ENCODE measurements at places on chromosomes 6 and 20.

GRCh38 chr6:2226775-2227174 is 18.6 kb downstream of the GMDS start:
- DNase-seq, result no peak

GRCh38 chr6:158538741-158539140 is 21.1 kb upstream of the TMEM181 start:
- no peak for DNase-seq

DNA sequence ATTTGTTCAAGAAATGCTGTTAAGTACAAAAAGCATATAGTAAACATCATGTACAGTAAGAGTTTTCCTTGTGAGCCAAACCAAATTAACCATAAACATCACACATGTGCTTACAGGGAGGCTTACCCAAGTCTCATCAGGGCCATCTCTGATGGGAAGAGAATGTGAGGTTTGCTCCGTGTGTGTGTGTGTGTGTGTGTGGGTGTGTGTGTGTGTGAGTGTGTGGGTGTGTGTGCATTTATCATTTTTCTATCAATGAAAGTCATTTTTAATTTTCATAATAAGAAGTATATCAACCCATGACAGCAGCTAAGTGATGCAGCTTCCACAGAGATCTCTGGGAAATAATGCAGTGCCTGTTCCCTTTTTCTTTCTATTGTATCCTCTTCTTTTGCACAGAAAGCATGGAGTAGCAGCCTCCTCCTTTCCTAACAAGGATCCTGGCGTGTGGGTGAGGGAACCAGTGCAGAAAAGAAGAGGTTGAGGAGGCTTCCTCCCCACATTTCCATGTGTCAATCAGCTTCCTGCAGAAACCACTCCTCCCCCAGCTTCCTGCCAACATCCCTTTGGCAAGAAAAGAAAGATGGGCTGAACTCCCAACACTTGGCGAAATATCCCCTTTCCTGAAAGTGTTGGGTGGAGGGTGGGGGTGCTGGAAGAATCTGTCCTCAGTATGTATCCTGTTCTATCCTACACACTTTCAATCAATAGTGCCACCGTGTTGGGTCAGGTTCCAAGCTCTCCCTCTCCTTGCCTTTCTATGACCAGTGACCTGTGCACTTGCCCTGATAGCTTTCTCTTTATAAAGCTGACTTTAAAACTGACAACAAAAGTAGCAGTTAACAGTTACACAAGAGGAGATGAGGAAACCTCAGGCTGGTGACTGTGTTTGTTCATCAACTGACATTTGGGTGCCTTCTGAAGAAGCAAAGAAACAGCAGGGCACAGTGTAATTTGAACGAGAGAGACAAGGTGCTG is 251.8 kb upstream of the CITED2 start:
- no peak for DNase-seq

- no peak for DNase-seq
Observed at GRCh38 chr20:30594112-30594511, 663.4 kb upstream of the DEFB115 start.

DNA sequence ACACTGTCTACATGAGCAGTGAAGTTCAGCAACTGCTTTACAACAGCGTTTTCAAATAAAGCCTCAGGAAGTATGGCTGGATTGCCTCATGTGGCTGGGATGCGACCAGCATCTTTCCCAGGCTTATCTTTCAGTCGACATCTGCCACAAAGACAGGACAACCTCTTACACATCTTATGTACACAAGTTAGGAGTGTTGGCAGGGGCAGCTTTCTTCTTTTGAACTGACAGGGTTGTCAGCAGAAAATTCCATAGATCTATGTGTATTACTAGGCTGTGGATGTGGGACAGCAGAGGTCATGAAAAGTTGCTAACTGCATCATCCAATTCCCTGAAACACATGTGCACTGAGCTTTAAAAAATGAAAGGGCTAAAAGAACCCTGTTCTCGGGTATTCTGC is 48.1 kb downstream of the PLAGL1 start:
- DNase-seq, result no peak

DNA sequence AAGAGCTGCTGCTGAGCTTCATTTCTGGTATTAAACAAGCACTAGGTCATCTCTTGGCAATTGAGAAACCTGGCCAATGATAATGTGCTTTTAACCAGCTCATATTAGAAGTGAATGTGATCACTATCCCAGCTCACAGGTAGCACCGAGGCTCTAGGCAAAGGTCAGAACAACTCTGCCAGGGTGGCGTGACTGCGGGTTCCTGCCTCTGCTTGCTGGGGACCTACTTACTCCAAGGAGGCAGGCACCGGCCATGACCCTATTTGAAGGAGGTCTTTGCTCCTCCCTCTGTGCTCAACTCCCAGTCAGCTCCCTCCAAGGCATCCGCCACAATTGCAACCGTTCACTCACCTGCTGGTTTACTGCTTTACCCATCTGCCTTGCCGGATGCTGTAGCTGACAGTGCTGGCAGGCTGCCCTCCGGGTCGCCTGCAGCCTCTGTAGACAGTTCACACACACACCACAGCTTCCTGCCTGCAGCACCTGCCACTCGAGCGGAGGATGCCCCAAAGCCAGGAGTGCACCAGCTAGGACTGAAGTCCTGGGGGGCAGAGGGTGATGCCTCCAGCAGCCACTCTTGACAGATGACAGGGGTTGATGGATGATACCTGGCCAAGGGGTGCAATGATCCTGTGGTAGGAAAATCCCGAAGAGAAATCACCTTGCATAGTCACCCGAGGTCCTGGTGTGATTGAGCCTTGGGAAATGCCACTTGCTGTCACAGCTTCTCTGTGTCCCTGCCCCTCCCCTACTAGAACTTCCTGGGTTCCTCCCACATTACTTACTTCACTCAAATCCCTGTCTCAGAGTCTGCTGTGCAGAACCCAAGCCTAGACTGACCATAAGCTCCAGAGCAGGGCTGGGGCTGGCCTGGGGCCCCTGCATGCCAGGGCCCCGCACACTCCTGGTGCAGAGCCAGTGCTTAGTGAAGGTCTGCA is 8.8 kb upstream of the VSX1 start:
- peak; percentile 57 for DNase-seq

GRCh38 chr20:45735988-45736387 is 13.8 kb downstream of the SPINT4 start:
- no peak for DNase-seq

DNA sequence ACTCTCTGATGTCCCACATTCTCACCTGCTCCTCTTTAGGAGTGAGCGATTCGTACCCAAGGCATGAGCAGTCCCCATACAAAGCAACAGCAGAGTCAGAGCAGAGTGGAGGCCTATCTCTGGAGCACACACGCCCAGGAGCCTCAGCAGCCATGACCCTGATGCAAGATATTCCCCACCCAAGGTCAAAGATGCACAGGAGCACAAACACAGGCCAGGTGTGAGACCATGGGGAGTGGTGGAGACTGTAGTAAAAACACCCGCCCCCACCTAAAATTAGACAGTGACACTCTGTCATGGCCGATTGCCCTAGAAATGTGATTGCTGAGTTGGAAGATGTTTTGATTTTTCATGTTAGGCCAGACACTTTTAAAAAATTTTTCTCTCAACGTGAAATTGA is 21.4 kb downstream of the RRBP1 start:
- DNase-seq, result no peak

DNA sequence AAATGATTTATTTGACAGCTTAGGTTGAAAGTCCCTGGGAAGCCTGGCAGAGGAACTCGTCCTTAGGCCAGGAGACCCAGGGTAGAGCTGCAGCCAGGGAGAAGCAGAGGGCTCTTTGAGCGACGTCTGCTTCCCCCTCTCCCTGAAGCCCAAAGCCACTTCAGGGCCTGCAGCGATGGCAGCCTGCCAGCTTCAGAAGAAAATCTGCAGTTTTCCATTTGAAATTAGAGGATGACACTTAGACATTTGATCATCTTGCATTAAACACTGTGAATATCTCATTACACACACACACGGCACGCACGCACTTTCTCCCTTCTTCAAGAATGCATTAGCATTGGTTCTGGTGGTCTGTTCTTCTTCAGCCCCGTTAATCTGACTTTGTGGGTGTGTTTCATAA is 96.5 kb downstream of the PLEKHG1 start:
- no peak for DNase-seq

GRCh38 chr6:144722925-144723324 is 437.8 kb downstream of the UTRN start:
- DNase-seq, result no peak

DNA sequence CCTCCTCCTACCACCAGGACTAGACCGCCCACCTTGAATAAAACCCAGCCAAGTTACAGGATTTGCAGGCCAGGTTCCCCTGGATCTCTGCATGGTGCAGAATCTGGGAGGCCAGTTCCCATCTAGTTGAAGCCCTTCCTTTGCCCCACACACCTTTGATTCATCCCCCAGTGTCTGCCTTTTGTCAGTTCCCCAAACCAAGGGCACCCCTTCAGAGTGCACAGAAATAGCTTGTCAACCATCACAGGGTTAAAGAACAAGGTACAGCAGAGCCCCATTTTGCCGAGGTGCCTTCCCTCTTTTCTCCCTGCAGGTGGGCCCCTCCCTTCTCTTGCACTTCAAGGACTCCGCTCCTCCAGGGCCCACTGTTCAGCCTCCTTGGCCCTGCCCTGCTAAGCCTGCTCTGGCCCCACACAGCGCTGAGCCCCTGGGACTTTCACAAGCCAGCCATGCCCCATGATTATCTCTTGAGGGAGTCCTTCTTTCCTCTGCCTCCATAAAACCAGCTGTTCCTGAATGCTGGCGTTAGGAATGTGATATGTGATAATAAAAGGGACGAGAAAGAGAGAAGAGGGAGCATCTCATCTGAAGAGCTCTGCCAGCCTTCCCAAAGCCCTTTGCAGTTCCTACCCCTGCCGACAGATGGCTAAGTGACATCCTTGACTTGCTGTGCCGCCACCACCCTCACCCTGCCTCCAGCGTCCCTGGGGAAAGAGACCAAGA is 280.3 kb downstream of the CDC5L start:
- DNase-seq, result peak; percentile 41

GRCh38 chr20:8540466-8540865 is 408.4 kb downstream of the PLCB1 start:
- no peak for DNase-seq

GRCh38 chr6:116011520-116011919 is 49.2 kb downstream of the FRK start:
- DNase-seq, result no peak

DNA sequence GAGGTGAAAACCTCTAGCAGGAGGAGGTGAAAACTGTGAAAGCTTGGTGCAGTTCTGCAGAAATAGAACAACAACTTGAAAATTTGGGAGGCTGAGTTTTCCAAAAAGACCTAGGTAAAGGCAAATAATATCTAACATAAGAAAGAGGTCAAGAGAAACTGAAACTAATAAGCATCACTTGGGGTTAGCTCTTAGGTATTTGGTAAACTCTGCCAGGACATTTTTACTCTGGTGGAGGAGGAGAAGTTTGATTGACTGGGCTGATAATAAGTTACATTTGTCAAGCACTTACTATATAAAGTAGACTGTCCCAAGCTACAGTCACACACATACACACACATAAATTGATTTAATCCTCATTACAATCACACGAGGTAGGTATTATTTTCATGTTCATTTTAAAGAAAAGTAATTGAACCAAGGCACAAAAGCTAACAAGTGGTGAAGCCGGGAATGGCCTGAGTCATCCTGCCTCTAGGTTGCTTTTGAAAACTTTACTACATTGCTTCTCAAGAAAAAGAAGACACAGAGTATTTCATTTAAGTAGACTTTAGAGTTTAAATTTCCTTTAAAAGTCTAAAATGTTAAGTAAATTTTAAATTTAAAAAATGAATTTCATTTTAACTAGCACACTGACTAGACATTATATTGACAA is 275.5 kb downstream of the PTPRK start:
- DNase-seq, result no peak

DNA sequence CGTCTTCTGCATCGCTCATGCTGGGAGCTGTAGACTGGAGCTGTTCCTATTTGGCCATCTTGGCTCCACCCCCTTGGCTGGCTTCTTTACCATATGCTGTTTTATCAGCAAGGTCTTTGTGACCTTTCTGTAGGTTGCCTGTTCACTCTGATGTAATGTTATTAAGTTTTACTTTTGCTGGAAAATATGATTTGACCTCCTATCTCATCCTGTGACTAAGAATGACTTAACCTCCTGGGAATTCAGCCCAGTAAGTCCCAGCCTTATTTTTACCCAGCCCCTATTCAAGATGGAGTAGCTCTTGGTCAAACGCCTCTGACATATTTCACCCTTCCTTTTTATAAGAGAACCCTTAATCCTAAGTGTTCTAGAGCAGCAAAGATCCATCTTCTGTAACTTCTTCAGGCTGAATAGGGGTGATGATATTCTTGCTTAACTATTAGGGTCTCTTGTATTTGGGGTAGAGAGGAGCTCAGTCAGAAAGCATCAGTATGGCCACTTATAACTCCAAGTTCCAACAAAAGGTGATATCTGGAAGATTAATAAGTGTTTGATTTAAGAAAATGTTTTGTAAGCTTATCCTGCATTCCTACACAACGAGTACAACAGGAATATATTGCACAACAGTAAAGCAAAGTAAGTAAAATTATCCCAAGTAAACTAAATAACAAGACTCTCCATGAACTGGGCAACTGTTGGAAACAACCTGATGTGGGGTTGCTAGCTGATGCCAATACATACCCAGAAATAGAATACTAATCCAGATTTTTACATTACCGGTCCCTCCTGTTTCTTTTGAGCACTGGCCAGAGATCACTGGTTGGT is 23.1 kb upstream of the HMGN3 start:
- no peak for DNase-seq

- no peak for DNase-seq
Observed at GRCh38 chr6:110529355-110529754, 52.9 kb upstream of the SLC22A16 start.

GRCh38 chr6:123000244-123000770 is 4.3 kb downstream of the CLVS2 start:
- DNase-seq, result no peak

GRCh38 chr6:12504325-12504966 is 212.1 kb upstream of the PHACTR1 start:
- no peak for DNase-seq

- no peak for DNase-seq
Observed at GRCh38 chr6:139591075-139591865, 216.8 kb upstream of the CITED2 start.

GRCh38 chr20:19735446-19735845 is 22.6 kb upstream of the RIN2 start:
- no peak for DNase-seq

DNA sequence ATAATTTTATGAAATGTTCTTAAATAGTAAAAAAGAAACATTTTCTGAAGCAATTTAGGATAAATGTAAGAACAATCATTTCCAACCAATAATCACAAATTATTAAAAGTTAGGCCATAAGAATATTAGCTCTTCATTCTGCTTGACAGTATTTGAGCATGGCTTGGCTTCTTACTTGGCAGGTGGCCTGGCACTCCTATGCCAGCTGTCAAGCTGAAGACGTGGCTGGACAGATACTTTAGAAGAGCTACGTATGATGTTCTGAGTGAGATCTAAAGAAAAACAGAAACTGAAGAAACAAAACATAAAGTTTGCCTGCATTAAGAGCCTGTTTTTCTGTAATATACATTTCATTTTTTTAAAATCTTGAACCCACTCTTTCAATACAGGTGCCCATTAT is 438.9 kb downstream of the GRIK2 start:
- DNase-seq, result no peak

GRCh38 chr6:118712969-118713368 is 61.6 kb upstream of the CEP85L start:
- DNase-seq, result no peak

Measured in activated CD8-positive, alpha-beta memory T cell treated with anti-CD3 and anti-CD28 coated beads, Interleukin-2, amount 50 U/mL, for 4 hours (primary cell).